ENCODE measurements at places on chromosomes 3 and 15. TPM values are rescaled to one million over a fixed set of nuclear protein-coding genes. Genes with fewer than 3 reads are reported as not detected.

- no peak overlapping the region for H3K4me3 ChIP-seq
- no peak overlapping the region for H3K27ac ChIP-seq
- no peaks in the 10 kb centered on the region for H3K36me3 ChIP-seq
These were observed 15.6 kb upstream of the PRTG start for GRCh38 chr15:55758580-55758986.

- H3K27me3 ChIP-seq = no peaks in the 10 kb centered on the region
- DNase-seq = no peak
- no peak overlapping the region for H3K27ac ChIP-seq
- H3K4me1 ChIP-seq = no peaks in the 10 kb centered on the region
These were observed 181.1 kb downstream of the STT3B start for GRCh38 chr3:31713816-31714215.

- peaks cover 7% of the 10 kb centered on the region for H3K27me3 ChIP-seq
- H3K4me1 ChIP-seq = peaks cover 7% of the 10 kb centered on the region
- DNase-seq = peak; percentile 51
- no peaks in the 10 kb centered on the region for H3K36me3 ChIP-seq
These were observed 13.0 kb downstream of the THBS1 start for GRCh38 chr15:39593656-39594445.

DNA sequence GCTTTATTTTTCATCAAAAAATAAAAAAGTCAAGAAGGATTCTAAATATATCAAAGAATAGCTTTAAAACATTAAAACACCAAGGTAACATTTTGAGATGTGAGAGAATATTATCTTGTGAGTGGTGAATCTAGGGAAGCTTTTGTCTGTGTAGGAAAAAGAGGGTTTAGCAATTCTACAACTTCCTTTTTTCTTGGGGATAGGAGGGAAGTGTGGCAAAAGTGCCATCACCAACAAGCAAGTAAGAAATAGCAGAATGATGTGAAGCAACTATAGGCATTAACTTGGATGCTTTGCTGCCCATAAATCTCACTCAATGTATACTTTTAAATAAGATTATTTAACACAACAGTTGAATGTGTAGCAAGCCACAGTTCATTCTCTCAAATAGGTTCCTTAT is 57.8 kb upstream of the SUCLG2 start:
- H3K36me3 ChIP-seq = no peaks in the 10 kb centered on the region
- H3K27ac ChIP-seq = no peak overlapping the region
- H3K4me3 ChIP-seq = no peak overlapping the region
- no peaks in the 10 kb centered on the region for H3K4me1 ChIP-seq
- no peak for DNase-seq

DNA sequence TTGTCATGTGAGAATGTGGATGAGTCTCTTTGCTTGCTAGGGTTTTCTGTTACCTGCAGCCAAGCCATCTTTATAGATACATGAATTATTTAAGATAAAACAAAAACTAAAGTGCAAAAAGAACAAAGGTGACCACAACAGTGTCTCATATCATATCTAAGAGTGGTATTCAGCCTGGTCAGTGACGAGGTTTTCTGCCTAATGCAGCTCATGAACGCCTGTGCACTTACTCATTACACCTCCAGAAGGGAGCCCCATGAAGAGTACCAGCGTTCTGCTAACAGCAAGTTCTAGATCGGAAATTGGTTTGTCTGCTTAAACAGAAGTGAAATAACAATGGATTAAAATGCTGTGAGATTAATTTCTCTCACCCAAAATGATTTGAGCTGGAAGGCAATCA is 19.2 kb downstream of the PXYLP1 start:
- DNase-seq = no peak
- no peak overlapping the region for H3K4me3 ChIP-seq
- H3K36me3 ChIP-seq = no peaks in the 10 kb centered on the region
- no peaks in the 10 kb centered on the region for H3K27me3 ChIP-seq
- no peak overlapping the region for H3K27ac ChIP-seq
- H3K4me1 ChIP-seq = peaks cover 7% of the 10 kb centered on the region

- no peak for DNase-seq
- H3K27me3 ChIP-seq = no peaks in the 10 kb centered on the region
- no peak overlapping the region for H3K27ac ChIP-seq
- H3K4me1 ChIP-seq = no peaks in the 10 kb centered on the region
These were observed 52.7 kb downstream of the OTOL1 start for GRCh38 chr3:161549261-161549660.

DNA sequence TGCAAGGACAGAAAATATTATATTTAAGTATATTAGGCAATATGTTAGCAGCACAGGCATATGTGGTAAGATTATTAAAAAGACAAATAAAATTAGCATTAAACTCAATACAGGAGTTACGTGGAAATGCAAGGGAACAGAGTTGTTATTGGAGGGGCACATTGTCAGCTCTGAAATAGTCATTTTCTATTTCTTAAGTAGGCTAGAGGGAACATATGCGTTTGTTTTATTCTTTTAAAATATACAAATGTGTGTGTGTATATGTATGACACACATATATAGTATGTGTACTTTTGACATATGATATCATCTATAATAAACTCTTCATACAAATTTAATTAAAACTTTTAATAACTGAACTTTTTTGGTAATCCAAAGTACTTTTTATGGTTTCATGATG is 22.8 kb upstream of the VEPH1 start:
- no peaks in the 10 kb centered on the region for H3K4me1 ChIP-seq
- H3K36me3 ChIP-seq = no peaks in the 10 kb centered on the region
- H3K27me3 ChIP-seq = no peaks in the 10 kb centered on the region
- DNase-seq = no peak
- H3K27ac ChIP-seq = no peak overlapping the region

- H3K27ac ChIP-seq = no peak within 1 kb of the TSS
- H3K4me3 ChIP-seq = no peak within 1 kb of the TSS
- no peaks in the 10 kb centered on the region for H3K36me3 ChIP-seq
- H3K4me1 ChIP-seq = peaks cover 9% of the 10 kb centered on the region
These were observed at the start of gene FRMD4B for GRCh38 chr3:69385723-69386555. Gene FRMD4B, minus strand, starts transcription at chr3:69386088. Its CDS starts 99 bp downstream, at chr3:69385989.

DNA sequence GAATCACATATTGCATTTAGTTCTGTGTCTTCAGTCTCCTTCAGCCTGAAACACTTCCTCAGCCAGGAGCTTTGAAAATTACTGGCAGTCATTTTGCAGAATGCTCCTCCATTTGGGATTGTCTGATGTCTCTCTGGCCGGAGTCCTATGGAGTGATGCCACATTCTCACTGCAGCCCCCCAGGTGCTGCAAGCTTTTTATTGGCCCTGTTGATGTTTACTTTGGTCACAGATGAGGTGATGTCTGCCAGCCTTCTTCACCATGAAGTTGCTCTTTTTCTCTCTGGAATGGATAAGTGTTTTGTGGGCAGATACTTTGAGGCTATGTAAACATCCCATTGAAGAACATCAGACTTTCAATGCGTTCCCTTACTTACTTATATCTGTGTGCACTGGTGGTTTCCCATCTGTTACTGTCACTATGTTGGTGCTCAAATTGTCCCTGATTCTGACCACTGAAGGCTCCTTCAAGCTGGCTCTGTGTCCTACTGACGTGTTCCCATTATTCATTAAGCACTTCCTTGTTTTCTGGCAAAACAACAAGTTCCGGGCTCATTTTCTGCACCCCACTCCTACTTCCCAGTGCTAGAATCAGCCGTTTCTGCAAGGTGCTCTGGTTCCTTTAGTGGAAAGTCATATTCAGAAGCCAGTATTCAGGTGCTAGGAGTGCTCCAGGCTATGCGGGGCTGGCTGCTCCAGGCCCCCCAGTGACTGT is 1.4 kb upstream of the CLEC3B start:
- peaks cover 12% of the 10 kb centered on the region for H3K4me1 ChIP-seq
- H3K27ac ChIP-seq = no peak overlapping the region
- no peaks in the 10 kb centered on the region for H3K36me3 ChIP-seq
- H3K4me3 ChIP-seq = no peak overlapping the region
- peaks cover 17% of the 10 kb centered on the region for H3K27me3 ChIP-seq

GRCh38 chr3:100463002-100463401 is 29.4 kb upstream of the TMEM45A start:
- H3K27ac ChIP-seq = no peak overlapping the region
- H3K4me1 ChIP-seq = peaks cover 16% of the 10 kb centered on the region
- no peak overlapping the region for H3K4me3 ChIP-seq
- DNase-seq = no peak
- H3K36me3 ChIP-seq = no peaks in the 10 kb centered on the region

GRCh38 chr15:49189631-49190030 is 19.6 kb downstream of the GALK2 start:
- H3K4me1 ChIP-seq = peaks cover 24% of the 10 kb centered on the region
- no peaks in the 10 kb centered on the region for H3K27me3 ChIP-seq
- H3K27ac ChIP-seq = no peak overlapping the region
- no peak overlapping the region for H3K4me3 ChIP-seq

GRCh38 chr15:34753236-34753894 is 1.4 kb downstream of the GJD2 start:
- DNase-seq = no peak
- no peaks in the 10 kb centered on the region for H3K36me3 ChIP-seq
- no peak overlapping the region for H3K27ac ChIP-seq

- no peak within 1 kb of the TSS for H3K4me3 ChIP-seq
- H3K4me1 ChIP-seq = peaks cover 5% of the 10 kb centered on the region
- H3K36me3 ChIP-seq = no peaks in the 10 kb centered on the region
- H3K27ac ChIP-seq = no peak within 1 kb of the TSS
- no peaks in the 10 kb centered on the region for H3K27me3 ChIP-seq
These were observed at the start of gene HGD for GRCh38 chr3:120682095-120682681. Gene HGD, minus strand, starts transcription at chr3:120682239. Its CDS starts 128 bp downstream, at chr3:120682111.

Gene RPL29
- 1,042 TPM for total RNA-seq

Gene MED12L
- total RNA-seq = 1.6 TPM

Gene PROK2
- 2.5 TPM for total RNA-seq

Gene TADA3
- 88.3 TPM for total RNA-seq

Gene MORC1
- not detected for total RNA-seq

Gene ADGRG7
- not detected for total RNA-seq

Gene SKOR1
- total RNA-seq = 0.25 TPM

Gene KNL1
- total RNA-seq = 54.2 TPM

Measured in activated CD4-positive, alpha-beta memory T cell treated with anti-CD3 and anti-CD28 coated beads, Interleukin-2, amount 10 ng/mL, durations not matched to agents 7 days and 5 days (primary cell).